Activated naive CD8-positive, alpha-beta T cell treated with anti-CD3 and anti-CD28 coated beads, Interleukin-2, amount 10 ng/mL, durations not matched to agents 7 days and 5 days (primary cell): ENCODE measurements at places on chromosomes 16 and 17. TPM values are rescaled to one million over a fixed set of nuclear protein-coding genes. Genes with fewer than 3 reads are reported as not detected.

DNA sequence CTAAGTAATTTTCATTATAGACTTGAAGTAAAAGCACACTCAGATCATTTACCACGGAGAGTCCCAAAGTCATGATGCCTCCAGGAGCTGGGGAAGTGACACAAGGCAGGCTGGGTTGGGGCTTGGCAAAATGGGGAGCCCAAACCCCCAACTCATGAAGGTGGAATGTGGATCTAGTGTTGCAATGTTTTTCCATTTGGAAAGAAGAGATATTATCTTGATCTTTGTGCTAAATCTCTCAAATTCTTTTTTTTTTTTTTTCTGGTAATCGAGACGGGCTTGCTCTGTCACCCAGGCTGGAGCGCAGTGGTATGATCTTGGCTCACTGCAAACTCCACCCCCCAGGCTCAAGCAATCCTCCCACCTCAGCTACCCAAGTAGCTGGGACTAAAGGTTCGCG, 7.5 kb upstream of the KCNG4 start:
- DNase-seq = no peak

Gene QPRT
- 10.0 TPM for total RNA-seq

DNA sequence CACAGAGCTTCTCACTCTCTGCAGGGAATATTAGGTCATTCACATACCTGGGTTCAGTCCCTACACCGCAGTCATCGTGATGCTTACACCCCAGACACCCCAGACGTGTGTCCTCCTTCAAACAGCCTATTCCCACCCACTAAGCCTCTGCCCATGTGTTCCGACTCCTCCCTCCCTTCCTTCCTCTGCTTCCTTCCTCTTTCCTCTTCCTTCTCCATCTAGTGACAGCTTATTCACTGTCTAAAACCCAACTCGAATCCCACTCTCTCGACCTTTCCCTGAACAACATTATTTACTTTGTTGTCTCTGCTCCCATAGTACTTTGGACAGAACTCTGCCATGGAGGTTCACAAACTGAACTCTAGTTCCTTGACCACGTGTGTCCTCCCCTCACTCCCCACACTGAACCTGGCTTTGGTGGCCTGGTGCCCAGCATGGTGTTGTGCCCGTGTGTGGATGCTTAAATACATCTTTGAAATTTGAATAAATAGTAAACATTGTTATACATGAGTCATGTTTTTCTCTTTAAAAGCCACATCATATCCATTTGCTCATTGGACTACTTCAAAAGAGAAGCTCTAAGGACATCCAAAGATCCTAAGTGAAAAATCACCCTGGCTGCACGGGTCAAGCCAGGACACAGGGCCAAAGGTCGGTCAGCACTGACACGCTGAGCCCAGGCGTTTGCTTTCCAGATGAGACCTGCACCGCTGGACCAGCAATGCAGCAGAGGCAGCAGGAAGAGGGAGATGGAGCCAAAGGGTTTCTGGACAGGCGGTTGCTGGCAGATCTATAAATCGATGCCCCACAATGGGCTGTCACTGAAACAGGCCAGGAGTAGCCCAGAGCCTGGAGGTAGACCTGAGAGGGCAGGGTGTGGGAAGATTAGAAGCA, 14.1 kb upstream of the G6PC1 start:
- no peak for DNase-seq

DNA sequence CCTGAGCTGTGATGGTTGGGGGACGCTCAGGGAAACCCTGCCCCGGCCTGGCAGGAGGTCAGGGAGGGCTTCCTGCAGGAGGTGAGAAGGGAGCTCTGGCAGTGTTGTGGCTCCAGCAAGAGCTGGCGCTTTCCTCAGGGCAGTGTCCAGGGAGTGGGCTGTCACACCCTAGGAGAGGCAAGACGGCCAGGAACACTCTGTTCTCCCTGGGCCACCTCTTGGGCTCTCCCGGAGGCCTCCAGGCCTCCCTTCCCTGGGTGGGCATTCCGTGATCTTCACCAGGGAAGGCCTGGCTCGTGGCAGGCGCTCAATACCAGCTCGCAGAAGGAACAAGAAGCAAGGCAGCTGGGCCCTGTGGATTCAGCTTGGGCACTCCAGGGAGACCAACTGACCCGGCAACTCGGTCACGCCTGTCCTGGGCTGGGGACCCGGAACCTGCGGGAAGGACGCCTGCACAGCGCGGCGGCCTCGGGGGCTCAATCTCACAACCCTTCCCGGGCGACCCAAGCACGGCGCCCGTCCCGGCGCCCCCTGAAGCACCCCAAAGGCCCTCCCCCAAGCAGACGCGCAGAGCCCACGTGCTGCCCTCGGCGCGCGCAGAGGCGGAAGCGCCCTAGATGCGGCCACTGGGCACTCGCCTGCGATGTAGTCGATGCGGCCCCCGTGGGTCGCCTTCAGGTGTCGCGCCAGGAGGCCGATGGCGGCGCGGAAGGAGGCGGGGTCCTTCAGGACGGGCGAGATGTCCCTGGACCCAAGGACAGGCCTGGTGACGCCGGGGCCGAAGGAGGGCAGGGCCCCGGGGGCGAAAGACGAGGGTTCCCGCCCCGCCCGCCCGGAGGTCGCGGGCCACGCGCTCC, 588 bp downstream of the APRT start:
- peak; percentile 84 for DNase-seq

Gene DBNDD1
- 1.2 TPM for total RNA-seq

DNA sequence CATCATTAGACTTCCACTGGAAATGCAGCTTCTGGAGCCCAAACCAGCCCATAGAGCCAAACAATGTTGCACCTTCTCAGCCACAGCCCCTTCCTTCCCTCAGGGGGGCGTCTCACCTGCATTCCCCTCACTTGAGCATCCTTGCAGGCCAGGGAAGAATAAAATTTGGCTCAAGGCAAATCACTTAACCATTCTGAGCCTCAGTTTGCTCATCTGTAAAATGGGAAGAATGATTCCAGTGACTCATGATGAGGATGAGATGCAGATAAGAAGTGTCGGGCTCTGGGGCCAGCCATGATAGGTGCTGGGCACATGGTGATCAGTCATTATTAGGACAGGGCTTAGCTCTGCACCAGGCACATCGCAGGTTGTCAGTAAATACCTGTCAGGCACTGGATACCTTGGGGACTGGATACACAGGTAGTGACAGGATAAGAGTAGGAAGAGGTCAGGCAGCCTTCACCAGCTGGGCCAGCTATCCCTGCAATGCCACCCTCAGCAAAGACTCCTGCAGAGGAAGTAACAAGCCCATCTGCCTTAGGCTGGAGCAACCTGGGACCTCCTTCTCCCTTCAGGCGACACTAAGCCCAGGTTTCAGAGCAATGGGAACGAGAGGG, 208.0 kb upstream of the TNRC6C start:
- DNase-seq = no peak

DNA sequence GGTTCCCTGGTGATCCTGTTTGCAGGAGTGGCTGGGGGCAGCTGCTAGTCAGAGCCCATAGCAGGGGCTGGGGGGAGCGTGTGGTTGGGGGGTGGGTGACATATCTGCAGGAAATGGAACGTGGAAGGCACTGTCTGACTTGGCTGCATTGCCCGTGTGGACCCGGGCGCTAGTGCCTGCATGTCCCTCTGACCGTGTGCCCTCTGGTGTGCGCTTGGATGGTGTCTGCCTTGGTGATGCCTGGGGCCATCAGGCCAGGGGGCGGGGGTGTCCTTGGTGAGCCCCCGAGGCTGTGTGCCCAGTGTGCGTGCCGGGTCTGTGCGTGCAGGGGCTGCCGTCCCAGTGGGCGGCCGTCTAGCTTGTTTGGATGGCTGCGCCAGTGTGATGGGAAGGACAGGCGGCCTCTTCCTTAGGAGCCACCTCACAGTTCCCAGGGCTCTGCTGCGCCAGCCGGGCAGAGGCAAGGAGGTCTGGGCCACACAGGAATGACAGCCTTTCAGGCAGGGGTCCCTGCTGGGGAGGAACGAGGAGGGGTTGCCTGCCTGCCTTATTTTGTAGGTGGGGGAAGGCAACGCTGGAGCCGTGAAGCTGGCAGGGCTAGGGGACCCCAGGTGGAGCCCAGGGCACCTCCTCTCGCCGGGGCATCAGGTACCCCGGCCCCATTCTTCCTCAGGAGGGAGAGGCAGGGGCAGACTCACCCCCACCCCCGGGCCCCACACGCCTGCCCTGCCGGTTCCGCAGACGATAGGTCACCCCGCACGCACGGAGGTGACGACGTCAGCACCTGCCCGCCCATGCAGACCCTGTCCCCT, 693 bp downstream of the NDRG4 start:
- DNase-seq = no peak

Gene RUNDC3A
- 0.50 TPM for total RNA-seq

DNA sequence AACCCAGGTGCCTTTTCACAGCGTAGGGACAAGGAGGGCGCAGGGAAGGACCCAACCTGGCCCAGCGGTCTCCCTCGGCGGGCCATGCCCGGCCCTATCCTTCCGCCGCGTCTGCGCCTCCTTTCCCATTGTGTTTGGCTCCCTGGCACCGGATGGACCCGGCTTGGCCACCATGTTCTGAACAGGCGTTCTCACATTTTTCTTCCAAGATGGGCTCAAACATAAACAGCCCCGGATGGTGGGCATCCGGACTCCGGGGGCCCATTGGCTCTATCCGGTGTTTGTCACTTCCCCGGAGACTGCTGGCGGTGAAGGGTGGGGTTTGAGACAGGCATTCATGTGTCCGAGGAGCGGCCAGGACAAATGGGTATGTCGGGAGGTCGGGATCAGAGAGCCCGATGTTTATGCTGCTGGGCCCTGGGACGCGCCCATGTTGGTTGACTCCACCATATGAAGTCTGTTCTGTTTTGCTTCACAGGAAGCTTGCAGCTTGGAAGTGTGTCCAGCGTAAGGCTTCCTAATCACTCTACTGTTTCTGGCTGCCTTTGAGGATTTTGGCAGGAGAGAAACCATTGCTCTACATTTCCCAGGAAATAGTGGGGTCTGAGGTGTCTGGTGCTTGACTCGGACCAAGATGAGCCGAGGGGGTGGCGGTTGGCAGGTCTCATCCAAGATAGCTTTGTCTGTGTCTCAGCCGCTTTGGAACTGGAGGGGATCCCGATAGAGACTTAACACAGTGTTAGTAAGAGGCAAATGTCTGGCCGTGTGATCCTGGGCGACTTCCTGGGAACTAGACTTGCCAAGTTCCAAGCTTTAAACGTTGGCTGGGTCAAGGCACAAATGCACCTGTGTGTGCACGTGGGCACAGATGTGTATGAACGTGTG, 188.3 kb downstream of the IRF8 start:
- DNase-seq = peak; percentile 19

GRCh38 chr17:50392621-50393020, 4.7 kb downstream of the LRRC59 start:
- no peak for DNase-seq

Gene C17orf100
- 2.0 TPM for total RNA-seq

Gene PCYT2
- 39.3 TPM for total RNA-seq

DNA sequence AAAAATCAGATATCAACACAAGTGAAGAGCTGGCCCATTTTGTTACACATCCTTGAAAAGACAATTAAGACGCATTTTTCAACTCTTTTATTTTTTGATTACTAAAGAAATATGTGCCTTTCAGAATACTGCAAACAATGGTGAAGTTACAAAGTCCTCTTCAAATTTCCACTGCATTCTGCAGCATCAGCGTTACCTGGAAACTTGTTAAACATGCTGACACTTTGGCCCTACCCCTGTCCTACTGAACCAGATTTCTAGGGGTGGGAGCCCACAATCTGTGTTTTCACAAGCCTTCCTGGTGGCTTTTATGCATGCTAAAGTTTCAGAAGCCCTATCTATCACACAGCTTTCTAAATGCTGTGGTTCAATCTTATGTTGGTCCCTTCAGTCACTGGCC, 4.5 kb upstream of the CCL14 start:
- DNase-seq = no peak

- DNase-seq = no peak
Measured at GRCh38 chr16:51919736-51920135, 627.2 kb downstream of the TOX3 start.

Gene TP53TG3F
- total RNA-seq = not detected

- no peak for DNase-seq
Measured at GRCh38 chr17:2240541-2240940, 63.0 kb downstream of the SMG6 start.

- DNase-seq = no peak
Measured at GRCh38 chr16:53183442-53183841, 128.7 kb downstream of the CHD9 start.

Gene KRTAP4-3
- not detected for total RNA-seq

DNA sequence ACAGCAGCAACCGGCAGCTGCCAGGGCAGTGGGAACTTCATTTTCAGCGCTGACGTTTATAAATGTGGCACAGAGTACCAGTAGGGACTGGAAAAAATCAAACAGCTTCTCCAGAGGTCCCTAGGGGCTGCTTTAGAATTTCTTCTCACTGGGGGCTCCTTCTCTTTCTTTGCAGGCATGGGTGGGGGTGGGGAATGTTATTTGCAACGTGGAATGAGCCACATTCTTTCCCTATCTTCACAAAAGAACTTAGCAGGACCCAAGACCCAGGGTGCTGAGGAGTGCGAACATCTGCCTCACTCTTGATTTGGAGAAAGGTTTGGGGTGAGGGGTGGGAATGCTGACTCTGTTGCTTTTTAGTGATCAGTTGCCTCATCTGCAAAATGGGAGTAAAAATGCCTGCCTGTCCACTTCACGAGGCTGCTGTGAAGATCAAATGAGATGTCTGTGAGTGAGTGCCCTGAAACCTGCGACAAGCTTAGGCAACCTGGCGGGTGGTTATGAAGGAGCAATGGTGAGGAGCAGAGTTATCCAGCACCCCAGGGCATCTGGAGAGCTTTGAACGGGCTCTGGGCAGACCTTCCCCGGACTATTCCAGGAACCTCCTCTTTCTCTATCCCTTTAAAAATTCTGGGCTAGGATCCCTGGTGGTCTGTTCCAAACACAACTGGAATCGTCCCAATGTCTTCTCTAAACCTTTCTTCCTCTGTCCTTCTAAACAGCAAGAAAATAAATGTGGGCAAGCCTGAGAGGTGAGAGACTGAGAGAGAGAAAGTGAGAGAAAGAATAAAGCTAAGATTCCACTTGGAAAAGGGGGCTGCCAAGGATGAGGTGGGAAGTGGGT, 10.7 kb upstream of the PIPOX start:
- DNase-seq = no peak

Gene SPECC1
- 8.3 TPM for total RNA-seq

Gene ATP2C2
- total RNA-seq = not detected

GRCh38 chr17:31738067-31738466, 121.0 kb downstream of the COPRS start:
- no peak for DNase-seq

DNA sequence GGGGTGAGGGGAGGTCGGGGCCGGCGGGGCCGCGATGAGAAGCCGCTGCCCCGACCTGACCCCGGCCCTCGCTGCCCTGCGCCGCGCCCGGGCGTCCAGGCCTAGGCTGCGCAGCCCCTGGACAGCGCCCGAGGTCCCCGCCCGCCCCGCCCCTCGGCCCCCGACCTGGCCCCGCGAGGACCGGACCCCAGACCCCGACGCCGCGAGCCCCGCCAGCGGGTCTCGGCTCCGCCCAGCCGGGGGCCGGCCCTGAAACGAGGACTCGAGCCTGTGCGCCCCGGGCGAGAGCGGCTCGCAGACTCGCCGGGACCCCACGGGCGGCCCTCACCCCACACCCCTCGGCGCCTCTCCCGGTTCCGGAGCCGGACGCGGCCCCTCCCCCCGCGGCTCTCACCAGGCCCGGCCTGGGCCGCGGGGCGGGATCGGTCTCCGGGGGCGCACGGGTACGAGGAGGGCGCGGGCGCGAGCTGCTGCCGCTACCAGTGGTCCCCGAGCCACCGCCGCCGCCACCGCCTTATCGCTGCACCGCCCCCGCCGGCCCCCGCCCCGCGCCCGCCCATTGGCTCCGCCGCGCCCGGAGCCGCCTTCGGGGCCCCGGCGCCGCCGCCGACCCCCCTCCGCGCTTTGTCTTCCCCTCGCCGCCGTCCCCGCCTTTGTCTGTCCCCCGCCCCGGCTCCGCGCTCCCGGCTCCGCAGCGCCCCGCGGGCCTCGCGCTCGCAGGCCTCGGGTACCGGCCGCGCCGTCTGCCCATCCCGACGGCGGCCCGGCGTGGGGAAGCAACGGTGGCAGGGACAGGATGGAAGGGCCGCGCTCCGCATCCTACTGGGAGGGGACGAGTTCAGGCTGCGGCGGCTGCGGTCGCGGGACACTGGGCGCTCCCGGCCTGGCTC, at the start of gene LIMD2:
Gene LIMD2, minus strand, starts transcription at position 488 of the 890 bp plus-strand sequence. CDS start 827 bp downstream, outside the sequence.
- peak; percentile 87 for DNase-seq
